Testis (tissue), 5 donors: ENCODE measurements at places on chromosomes 5 and 9. TPM values are rescaled to one million over a fixed set of nuclear protein-coding genes. Genes with fewer than 3 reads are reported as not detected.

Gene SLC6A3
- 0.83 TPM for polyA plus RNA-seq

GRCh38 chr5:74685979-74686631 lies 1.1 kb downstream of the HEXB start:
- peak; percentile 26 for DNase-seq

- no peak for DNase-seq
These were observed 19.9 kb downstream of the VAV2 start for GRCh38 chr9:133971981-133972941.

GRCh38 chr5:124650951-124651662 lies 95.3 kb downstream of the ZNF608 start:
- DNase-seq: no peak

- no peak for DNase-seq
These were observed 399.0 kb downstream of the LRRC70 start for GRCh38 chr5:62977661-62978060.

- DNase-seq: peak; percentile 84
These were observed 12.9 kb downstream of the RGS14 start for GRCh38 chr5:177370488-177371119.

DNA sequence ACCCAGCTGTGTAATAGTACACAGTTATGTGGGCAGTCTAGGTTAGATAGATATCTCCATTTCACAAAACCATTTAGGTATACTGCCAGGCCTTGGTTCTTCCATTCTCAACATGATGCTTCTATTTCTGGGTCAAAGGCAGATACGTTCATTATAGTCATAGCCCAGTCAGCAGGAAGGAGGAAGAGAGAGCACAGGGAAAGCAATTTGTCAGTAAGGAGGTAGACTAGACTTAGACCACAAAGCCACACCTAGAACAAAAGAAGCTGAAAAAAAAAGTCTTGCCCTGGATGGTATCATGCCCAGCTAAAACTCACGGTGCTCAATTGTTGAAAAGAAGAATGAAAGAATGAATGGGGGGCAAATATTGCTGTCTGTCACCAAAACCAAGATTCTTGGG lies 7.6 kb downstream of the INVS start:
- DNase-seq: no peak

- no peak for DNase-seq
These were observed 121.8 kb downstream of the DOCK2 start for GRCh38 chr5:169758886-169759285.

- no peak for DNase-seq
These were observed 27.5 kb downstream of the FSD1L start for GRCh38 chr9:105475302-105475701.

DNA sequence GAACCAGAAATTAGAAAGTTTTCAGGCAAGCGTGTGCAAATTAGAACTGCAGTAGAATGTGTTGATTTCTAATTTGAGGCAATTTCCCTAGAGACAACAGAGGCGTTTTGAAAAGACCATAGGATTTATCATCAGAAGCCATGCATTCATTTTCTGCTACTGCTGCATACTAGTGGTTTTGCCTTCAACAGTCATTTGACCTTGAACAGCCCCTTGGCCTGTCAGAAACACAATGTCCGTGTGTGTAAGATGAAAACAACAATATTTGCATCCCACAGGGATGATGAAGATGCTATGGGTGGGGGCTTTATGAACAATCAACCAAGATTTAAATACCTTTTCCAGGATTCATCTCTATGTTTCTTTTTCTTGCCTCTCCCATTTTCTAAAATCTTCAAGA lies 73.7 kb downstream of the PDE4D start:
- DNase-seq: no peak

- DNase-seq: no peak
These were observed 36.3 kb upstream of the SHISAL2B start for GRCh38 chr5:64653766-64654560.

DNA sequence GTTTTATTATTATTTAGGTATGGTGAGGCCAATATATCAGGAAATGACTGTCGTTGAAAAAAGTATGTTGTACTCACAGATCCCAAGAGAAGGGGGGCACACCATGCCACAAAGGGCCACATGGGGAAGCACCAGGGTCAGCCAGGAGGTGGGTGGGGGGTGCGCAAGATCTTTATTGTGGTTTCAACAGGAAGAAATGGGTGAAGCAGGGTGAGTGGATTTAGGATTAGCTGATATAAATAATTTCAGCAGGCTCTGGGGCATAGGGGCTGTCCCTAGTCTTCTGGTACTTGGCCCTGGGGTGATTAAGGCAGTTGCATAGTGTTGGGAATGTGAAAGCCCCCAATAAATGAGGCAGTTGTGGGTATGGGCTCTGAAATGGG lies 8.6 kb downstream of the PDCD1LG2 start:
- no peak for DNase-seq

- peak; percentile 14 for DNase-seq
These were observed 403.9 kb downstream of the ZNF608 start for GRCh38 chr5:124342584-124342983.

DNA sequence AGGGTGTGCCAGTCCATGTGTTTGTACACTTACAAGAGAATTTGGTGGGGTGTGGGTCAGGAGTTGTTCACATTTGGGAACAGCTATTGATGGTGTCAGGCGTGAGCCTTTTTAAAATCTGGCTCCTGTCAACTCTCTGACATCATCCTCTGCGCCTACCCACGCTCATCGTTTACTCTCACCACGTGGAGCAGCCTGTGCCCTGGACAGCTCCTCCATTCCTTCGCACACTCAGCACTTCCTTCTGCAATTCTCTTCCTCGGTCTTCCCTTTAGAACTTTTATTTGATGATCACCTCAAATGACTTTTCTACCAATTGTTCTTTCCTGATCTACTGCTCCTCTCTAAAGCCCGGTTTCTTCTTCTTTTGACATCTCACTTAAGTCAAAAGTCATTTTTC lies 42.1 kb upstream of the GNAQ start:
- DNase-seq: no peak

- DNase-seq: no peak
These were observed 89.2 kb downstream of the ARL15 start for GRCh38 chr5:54221135-54221534.

GRCh38 chr5:25009063-25009462 lies 364.3 kb upstream of the CDH10 start:
- DNase-seq: no peak

DNA sequence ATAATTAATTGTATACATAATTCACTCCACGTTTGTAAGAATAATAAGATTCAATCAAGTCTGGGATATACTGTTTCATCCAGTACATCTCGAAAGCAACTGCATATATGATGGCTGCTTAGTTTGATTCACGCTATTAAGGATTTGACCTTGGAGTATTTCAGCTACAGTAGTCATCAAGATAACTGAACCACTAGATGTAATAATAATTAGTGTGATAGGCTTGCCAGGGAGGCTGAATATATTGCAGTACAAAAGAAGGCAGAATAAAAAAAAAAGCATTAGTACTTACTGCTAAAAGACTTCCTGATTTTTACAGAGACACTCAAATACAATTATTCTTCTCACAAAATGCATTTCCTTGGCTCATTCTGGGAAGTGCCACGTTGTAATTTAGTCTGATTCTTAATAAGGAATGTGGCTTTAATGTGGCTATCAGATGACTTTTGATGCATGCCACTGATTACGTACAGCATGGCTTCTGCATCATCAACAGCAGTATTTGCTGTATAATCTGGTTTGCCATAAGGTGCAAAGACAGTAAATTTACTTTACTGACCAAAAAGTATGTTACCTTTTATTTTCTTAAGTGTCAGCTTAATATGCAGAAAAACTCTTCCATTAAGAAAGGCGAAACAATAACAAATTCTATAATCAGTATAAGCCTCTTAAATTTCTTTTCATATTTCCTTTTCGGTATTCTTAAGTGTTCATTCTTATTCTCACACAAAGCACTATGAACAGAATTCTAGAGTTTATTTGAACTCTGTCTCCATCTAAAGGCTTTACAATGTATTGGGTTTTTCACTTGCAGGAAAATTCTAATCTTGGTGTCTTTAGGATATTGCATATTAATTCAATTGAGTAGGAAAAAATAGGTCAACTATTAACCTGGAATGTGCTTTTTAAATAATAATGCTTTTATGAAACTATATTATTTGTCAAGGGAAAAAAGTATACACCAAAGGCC lies 166.4 kb downstream of the SLF1 start:
- no peak for DNase-seq
